ENCODE measurements at places on chromosomes 13 and 19.

DNA sequence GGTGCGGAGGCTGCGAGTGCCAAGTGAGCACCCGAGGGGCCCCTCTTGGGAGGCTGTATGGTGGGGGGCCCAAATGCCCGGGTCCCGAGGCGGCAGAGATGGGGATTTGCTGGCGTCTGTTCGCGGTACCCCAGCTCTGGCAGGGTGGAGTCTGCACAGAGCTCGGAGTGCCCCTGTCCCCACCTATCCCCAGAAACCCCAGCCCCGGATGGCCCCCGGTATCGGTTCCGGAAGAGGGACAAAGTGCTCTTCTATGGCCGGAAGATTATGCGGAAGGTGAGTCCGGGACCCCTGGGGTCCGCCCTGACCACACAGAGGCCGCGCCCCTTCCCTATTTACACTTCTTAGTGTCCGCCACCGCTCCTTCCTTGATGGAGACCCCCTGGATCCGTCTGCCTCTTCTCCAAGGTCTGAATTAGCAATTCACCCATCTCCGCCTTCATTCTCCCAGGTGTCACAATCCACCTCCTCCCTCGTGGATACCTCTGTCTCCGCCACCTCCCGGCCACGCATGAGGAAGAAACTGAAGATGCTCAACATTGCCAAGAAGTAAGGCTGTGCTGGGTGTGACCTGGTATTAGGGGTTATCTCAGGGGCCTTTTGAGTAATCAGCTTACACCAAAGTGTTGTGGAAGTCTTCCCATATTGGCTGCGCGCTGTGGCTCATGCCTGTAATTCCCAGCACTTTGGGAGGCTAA is 630 bp downstream of the PNPLA6 start:
- DNase-seq = no peak

GRCh38 chr19:56136362-56136761 is 4.7 kb upstream of the ZNF444 start:
- DNase-seq = no peak

DNA sequence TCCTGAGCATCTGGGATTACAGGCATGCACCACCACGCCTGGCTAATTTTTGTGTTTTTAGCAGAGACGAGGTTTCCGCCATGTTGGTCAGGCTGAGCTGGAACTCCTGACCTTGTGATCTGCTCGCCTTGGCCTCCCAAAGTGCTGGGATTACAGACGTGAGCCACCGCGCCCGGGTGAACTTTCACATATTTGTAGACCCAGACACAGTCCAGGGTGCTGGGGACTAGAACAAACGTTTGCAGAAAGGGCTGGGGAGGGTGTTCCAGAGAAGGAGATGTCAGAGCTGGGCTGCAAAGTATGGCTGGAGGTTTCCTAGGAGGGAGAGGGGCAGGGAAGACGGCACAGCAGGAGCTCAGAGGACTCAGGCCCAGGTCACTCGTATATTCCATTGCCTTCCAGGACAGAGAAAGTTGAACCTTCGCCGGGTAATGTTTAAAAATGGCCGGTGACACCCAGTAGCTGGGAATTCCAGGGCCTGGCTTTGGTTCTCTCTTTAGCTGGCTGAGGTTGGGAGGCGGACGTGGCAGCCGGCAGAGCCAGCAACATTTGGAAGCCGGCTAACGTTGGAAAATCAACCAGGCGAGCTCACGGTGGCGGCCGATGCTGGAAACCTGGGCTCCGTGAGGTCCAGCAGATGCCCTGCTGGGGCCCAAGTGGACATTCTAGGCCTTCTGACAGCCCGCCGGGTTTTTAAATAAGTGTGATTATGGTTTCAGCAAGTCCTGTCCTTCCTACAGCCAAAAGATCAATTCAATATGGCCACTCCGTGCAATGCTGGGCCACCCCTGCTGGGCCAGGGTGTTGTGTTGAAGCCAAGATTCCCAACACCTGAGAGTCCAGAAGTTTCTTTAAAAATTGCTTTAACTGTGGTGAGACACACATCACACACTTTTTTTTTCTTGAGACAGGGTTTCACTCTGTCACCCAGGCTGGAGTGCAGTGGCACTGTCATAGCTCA is 41.5 kb downstream of the NFIC start:
- DNase-seq = no peak

DNA sequence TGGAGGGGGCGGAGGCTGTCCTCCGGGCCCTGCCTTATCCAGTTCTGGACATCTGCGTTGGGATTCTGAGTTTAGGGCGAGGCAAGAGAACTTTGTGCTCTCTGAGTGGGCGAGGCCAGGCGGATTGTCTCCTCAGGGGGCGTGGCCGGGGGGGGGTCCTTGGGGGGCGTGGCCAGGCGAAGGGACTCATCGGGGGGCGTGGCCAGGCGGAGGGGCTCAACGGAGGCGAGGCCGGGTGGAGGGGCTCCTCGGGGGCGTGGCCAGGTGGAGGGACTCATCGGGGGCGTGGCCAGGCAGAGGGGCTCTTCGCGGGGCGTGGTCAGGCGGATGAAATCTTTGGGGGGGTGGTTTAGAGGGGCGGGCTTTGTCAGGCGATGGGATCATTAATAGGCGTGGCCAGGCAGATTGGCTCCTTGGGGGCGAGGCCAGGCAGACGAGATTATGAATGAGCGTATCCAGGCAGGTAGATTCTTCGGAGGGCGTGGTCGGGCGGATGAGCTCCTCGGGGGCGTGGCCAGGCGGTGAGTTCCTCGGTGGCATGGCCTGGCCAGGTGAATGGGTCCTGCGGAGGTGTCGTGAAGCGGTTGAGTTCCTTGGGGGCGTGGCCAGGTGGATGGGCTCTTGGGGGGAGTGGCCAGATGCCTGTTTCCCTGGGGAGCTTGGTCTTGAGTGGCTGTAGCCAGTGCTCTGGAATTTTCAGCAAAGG is 10.3 kb upstream of the CACNG7 start:
- no peak for DNase-seq

DNA sequence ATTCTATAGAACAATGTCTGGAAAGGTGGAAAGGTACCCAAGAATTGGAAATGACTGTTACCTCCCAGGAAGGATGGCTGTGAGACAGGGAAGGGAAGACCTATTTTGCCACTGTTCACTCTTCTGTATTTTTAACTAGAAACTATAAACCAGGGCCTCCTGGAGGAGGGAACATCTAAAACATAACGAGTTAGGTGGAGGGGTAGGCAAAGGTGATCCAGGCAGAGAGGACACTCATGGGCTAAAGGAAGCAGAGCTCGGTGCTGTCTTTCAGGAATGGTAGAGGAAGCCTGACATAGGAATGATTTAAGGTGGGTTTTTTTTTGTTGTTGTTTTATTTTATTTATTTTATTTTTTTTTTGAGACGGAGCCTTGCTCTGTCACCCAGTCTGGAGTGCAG is 5.8 kb downstream of the EIF3K start:
- DNase-seq = no peak

DNA sequence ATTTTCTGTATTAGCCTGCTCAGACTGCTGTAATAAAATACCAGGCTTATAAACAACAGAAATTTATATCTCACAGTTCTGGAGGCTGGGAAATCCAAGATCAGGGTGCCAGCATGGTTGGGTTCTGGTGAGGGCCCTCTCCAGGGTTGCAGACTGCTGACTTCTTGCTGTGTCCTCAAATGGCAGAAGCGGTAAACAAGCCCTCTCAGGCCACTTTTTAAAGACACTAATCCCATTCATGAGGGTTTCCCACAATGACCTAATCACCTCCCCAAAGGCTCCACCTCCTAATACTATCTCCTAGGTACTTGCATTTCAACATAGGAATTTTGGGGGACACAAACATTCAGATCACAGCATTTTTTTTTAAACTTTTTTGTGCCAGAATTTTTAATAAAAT is 159.3 kb downstream of the PDS5B start:
- DNase-seq = no peak

DNA sequence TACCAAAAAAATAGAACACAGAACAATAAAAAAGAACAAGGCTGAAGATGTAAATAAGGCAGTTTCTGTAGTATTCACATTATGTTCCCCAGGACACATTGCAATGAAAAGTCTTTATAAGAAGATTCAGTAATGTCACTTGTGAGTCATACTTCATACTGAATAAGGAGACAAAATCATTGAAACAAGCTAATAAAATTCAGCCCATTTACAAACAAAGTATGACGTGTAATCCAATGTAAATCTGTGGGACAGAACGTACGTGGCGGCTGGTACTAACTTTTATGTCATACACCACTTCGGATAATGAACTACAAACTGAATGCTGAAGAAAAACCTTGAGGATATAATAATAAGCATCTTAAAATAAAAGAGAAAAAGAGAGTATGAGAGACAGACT is 512.8 kb upstream of the MIR17HG start:
- no peak for DNase-seq

- no peak for DNase-seq
These were observed 28.6 kb upstream of the CYP2B6 start for GRCh38 chr19:40962460-40962961.

DNA sequence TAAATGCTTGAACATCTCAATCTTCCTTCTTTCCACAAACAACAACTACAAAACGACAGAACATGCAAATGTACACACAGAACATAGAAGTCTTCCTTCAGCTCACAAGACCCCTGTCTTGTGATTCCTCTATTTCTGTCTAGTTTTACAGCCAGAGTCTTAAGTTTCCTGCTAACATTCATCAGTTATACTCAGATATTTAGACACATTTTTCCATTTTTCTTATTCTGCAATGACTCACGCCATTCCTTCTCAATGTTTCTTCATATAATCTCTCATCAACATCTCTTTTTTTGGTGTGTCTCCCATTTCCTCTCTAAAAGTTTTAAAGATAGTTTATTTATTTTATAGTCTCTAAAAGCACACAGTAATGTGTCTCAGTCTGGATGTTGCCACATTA is 1872.9 kb upstream of the PCDH20 start:
- no peak for DNase-seq

DNA sequence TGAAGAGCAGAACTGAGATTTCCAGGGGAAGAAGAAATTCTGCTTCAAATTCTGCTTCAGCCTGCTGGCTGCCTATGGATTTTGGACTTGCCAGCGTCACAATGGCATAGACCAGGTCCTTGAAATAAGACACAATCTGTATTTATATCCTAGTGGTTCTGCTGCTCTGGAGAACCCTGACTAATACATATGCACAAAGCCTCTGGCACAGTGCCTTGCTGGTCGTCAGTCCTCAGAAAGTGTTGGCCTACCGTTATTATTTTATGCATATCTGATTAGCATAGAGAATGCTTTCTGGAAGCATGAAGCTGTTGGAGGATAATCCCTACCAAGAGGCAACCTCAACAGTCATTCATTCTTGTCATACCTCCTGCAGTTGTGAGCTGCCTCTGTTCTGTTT is 213.7 kb downstream of the B3GLCT start:
- DNase-seq = no peak

DNA sequence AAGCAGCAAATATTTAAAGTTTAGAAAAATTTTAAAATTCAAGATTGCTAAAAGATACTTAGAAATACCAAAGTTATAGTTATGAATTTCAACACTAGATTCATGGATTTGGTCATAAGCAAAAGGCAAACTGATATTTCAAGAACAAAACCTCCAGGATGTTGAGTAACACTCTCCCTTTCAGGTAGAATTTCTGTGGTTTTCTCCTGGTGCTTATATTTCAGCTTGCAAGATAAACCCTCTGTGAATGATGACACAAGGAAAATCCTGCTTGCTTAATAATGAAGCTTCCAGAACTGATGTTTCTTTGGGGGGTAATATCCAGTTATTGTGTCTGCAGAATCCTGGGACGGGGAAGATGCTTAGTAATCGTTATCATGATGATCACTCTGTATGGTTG is 320.3 kb upstream of the EDNRB start:
- no peak for DNase-seq

- DNase-seq = peak; percentile 72
These were observed 168.8 kb downstream of the COL4A1 start for GRCh38 chr13:110138010-110138699.

- peak; percentile 85 for DNase-seq
These were observed 7.7 kb downstream of the ARHGAP45 start for GRCh38 chr19:1074544-1075283.

DNA sequence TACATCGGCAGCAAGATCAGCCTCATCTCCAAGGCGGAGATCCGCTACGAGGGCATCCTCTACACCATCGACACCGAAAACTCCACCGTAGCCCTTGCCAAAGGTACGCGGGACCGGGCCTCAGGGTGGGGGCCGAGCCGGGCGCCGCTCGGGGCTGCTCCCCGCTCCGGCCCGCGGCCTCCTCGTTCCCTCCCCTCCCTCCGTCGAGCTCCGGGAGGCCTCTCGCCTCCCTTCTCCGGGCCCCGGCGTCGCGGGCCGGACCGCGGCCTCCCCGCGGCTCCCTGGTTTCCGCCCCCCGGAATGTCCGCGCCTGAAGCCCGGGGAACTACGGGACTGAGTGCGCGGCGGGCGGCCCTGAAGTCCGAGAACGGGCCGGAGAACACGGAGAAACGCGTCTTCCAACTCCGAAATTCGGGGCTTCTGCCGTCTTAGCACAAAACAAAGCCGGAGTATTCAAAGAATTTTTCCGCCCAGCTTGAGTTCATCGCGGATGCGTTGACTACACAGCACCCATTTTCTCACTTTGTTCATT is 423 bp downstream of the LSM14A start:
- DNase-seq = peak; percentile 38

- peak; percentile 79 for DNase-seq
These were observed 1.0 kb upstream of the CEACAM1 start for GRCh38 chr19:42529248-42529764.

DNA sequence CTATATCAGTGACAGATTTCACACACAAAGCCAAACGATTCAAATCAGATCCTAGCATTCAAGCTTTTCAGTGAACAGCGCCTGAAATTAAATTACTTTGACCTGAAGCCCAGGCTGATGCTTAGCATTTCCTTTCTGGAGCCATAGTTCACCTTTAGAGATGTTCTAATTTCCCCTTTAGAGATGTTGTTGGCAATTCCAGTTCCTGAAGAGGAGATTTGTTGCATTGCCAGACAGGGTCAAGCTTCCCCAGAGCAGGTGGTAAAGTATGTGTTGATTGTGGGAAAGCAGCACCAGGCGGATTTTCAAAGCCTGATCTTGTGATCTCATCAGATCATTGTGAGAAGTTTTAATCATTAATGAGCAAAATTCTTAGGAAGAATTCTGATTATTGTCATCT is 609.8 kb upstream of the KLF12 start:
- DNase-seq = no peak

- DNase-seq = no peak
These were observed 40.0 kb upstream of the GAS6 start for GRCh38 chr13:113903912-113904311.

DNA sequence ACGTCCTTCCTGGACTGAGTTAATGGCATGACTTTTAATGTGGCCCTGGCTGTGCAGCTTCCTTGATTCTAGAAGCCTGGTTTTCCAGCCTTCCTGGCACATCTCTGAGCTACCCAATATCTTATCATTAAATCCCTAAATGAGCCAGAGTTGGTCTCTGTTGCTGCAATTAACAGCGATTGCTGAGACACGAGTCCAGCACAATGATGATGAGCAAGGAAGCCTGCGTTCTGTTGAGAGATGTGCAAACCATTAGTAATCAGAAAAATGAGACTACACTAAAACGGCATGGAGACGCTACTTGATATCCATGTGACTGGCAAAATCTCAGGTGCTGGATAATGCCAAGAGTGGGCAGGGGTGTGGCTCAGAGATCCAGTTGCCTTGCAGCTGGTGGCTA is 26.2 kb downstream of the GPR42 start:
- no peak for DNase-seq

DNA sequence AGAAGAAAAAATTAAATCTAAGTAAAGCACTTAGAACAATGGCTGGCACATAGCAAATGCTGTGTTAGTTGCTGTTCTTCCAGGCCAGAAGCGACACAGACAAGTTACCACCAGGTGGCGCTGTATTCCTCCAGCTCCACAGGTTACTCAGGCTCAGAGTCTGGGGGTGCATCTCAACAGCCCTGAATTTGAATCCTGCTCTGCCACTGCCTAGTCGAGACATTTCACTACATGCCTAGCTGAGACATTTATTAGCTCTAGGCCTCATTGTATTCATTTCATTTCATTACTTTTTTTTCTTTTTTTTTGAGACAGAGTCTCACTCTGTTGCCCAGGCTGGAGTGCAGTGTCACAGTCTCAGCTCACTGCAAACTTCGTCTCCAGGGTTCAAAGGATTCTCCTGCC is 16.4 kb upstream of the CYP2B6 start:
- peak; percentile 83 for DNase-seq

Measured in activated CD4-positive, alpha-beta T cell treated with anti-CD3 and anti-CD28 coated beads, Interleukin-2, amount 50 U/mL, for 48 hours (primary cell).